ENCODE measurements at places on chromosomes 1 and 21.

DNA sequence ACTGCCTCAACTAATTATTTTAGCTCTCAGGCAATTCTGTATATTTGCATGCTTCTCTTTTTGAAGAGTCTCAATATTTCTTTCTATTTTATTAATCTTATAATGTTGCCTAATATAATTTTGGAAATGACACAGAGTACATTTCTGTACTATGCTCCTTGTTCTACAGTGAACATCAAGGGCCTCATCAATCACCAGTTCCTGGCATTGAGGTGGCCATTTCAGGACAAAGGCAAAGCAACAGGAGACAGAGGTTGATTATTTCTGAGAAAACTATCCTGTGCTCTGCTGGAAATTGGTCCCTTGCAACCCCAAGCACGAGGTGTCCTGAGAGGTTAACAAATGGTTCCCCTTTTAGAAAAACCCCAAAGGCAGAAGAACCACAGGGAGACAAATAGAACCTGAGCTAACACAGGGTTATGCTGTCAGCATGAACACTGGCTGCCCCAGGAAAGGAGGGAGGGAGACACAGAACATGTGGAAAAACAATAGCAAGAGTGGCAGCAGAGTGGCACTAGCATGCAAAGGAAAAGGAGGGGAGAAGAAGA is 63.9 kb upstream of the VAV3 start:
- DNase-seq, result no peak

DNA sequence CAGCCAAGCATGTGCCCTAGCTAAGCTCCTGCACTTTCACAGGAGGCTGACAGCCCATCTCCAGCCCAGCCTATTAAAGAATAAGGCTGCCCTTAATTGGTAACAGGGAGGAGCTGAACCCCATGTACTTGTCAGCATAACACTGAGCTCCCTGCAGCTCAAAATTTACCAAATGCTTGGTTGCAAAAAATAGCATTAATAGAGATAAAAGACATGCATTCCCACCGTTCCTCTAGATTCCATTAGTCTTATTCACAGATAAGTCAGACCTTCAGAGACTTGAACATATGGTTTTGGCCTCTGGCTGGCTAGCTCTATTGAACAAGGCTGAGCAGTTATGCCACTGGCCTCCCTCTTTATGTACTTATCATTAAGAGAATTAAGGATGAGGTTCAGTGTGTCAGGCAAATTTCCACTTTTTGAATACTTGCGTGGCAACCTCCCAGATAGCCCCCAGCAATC is 29.2 kb downstream of the OLFML3 start:
- DNase-seq, result no peak

GRCh38 chr1:1023700-1024099 is 3.8 kb downstream of the AGRN start:
- no peak for DNase-seq

- peak; percentile 2 for DNase-seq
Observed at GRCh38 chr1:86419277-86419903, 4.6 kb upstream of the CLCA2 start.

- DNase-seq, result no peak
Observed at GRCh38 chr1:196070940-196071339, 537.3 kb downstream of the KCNT2 start.
